ENCODE measurements at places on chromosomes 13 and 19.

DNA sequence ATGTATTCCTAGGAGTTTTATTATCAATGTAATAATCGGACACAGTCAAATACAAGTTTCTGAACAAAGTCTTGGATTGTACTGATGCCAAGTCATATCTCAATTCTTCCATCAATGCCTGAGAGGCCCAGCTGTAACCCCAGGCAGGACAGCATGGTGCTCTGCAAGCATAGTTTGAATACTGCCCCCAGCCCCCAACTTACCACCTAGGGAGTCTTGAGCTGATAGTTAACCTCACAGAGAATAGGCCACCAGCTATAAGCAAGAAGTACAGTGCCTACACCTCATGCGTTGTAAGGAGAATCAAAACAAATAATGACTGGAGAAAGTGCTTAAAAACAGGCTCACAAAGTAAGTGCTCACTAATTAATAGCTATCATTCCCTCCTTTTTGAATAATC is 2.7 kb downstream of the PROSER1 start:
- no peak for DNase-seq

DNA sequence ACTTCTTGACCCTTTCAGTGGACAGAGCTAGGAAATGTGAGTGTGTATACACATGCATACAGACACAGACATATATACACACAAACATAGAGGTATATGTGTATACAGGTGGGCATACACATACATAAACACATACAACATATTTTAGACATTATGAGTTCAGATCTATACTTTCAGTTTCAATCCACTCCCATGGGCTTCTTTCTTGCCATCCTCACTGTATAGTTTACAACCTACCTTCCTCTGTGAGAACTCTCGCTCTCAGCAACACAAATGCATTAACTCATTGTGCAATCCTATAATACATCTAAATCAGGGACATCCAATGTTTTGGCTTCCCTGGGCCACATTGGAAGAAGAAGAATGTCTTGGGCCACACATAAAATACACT is 21.2 kb upstream of the SCEL start:
- DNase-seq: no peak

DNA sequence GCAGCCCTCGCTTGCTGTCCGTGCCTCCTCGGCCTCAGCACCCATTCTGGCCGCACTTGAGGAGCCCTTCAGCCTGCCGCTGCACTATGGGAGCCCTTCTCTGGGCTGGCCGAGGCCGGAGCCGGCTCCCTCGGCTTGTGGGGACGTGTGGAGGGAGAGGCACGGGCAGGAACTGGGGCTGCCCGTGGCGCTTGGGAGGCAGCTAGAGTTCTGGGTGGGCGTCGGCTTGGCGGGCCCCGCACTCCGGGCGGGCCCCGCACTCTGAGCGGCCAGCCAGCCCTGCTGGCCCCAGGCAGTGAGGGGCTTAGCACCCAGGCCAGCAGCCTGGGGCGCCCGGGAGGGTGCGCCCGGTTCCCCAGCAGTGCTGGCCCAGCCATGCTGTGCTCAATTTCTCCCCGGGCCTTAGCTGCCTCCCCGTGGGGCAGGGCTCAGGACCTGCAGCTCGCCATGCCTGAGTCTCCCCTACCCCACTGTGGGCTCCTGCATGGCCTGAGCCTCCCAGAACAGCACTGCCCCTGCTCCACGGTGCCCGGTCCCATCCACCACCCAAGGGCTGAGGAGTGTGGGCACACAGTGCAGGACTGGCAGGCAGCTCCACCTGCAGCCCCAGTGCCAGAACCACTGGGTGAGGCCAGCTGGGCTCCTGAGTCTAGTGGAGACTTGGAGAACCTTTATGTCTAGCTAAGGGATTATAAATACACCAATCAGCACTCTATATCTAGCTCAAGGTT is 240.0 kb upstream of the PRR20A start:
- DNase-seq: no peak

GRCh38 chr13:39037410-39037879 is 444 bp downstream of the PROSER1 start:
- no peak for DNase-seq

- no peak for DNase-seq
These were observed 2.7 kb downstream of the SMAD9 start for GRCh38 chr13:36917311-36917710.

Data from CD4-positive, alpha-beta T cell treated with Interferon alpha-2 for 1 hour (primary cell).